CD4-positive, alpha-beta T cell treated with Interleukin-15 for 1 hour (primary cell): ENCODE measurements at places on chromosomes 16 and 17.

GRCh38 chr17:63316100-63316499, 130.0 kb downstream of the CYB561 start:
- DNase-seq, result no peak

- no peak for DNase-seq
Observed at GRCh38 chr16:57255686-57256415, 10.8 kb downstream of the ARL2BP start.

DNA sequence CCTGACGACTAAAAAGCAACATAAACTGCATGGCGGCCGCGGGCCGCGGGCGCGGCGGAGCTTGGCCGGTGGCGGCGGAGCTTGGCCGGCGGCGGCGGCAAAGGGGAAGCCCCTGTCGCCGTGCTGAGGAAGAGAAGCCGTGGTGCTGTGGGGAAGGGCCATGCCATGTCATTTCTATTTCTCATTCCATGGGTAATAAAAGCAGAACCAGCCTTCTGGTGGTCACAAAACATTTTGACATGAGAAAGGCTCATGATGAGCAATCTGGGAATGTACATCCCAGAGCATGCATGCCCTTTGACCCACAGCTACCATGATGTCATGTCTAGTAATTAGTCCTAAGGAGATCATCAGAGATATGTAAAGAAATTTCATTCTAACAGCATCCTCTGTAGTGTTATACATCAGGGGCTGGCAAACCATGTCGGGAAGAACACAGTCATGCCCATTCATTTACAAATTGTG, 23.9 kb upstream of the HEATR6 start:
- DNase-seq, result peak; percentile 63

GRCh38 chr16:86015606-86016005, 116.6 kb downstream of the IRF8 start:
- DNase-seq, result no peak

DNA sequence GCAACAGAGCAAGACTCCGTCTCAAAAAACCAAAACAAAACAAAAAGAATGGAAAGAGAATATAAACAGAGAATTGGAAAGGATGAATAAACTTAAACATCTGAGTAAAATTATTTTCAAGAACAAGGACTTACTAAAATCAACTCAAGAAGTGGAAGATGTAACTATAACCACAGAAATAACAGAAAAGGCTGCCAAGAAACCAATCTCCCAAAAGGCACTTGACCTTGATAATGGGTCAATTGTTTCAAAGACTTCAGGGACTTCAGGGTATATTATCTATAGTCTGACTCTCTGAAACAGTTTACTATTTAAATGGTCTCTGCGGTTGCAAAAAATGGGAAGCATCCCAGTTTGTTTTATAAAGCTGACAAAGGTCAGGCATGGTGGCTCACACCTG, 35.1 kb downstream of the VPS53 start:
- no peak for DNase-seq

DNA sequence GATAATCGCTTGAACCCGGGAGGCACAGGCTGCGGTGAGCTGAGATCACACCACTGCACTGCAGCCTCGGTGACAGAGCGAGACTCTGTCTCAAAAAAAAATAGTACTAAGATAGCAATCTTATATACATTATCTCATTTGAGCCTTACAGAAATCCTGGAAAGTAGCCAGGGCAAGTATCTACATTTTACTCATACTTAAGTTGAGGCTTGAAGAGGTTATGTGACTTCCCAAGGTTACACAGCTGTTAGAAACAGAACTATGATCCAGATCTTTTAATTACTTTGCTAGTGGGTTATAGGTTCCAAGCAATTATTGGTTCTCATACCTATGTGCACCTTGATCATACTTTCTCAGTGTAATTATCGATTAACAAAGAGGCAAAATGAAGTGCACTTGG, 15.4 kb downstream of the C17orf78 start:
- no peak for DNase-seq

- DNase-seq, result no peak
Observed at GRCh38 chr16:52465711-52466267, 81.2 kb downstream of the TOX3 start.

DNA sequence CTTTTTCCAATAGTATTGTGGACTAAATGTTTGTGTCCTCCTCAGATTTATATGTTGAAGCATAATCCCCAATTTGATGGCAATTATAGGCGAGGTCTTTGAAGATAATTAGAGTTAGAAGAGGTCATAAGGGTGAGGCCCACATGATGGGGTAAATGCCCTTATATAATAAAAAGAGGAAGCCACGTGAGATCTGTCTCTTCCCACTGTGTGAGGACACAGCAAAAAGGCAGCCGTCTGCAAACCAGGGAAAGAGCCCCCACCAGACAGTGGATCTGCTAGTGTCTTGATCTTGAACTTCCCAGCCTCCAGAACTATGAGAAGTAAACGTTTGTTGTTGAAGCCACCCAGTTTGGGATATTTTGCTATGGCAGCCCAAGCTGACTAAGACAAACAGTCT, 76.0 kb downstream of the LYRM1 start:
- DNase-seq, result no peak

DNA sequence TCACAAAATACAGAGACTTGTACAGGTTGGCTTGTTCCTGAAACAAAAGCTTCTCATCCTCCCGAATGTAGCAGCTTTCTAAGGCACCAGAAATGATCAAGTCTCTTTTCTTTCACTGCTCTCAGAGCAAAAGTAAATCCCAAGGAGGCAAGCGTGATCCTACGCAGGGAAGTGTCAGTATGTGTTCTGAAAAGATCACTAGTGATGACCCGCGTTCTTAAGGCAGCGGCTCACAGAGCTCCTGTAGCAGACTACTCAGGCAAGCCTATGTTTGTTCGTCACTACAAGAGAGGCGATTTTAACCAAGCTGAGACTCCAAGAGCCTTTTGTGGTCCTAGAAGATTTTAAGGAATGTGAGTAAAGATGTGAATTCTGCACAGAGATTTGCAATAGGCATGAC, 34.5 kb downstream of the WIPI1 start:
- no peak for DNase-seq

DNA sequence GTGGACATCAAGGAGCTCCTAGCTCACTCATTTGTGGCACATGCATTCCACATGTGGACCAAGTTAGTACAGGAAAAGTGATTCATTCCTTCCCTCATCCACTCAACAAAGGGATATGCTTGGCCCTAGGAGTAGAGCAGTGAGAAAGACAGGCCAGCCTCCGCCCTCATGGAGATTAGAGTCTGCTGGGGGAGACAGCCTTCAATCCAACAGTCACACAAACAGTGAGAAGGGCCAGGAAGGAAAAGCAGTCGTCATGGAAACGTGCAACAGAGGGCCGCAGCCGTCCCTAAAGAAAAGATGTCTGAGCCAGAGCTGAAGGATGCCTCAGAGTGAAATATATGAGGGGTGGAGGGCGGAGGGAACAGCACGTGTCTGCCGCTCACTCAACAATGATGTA, 109.9 kb downstream of the VPS53 start:
- DNase-seq, result no peak

DNA sequence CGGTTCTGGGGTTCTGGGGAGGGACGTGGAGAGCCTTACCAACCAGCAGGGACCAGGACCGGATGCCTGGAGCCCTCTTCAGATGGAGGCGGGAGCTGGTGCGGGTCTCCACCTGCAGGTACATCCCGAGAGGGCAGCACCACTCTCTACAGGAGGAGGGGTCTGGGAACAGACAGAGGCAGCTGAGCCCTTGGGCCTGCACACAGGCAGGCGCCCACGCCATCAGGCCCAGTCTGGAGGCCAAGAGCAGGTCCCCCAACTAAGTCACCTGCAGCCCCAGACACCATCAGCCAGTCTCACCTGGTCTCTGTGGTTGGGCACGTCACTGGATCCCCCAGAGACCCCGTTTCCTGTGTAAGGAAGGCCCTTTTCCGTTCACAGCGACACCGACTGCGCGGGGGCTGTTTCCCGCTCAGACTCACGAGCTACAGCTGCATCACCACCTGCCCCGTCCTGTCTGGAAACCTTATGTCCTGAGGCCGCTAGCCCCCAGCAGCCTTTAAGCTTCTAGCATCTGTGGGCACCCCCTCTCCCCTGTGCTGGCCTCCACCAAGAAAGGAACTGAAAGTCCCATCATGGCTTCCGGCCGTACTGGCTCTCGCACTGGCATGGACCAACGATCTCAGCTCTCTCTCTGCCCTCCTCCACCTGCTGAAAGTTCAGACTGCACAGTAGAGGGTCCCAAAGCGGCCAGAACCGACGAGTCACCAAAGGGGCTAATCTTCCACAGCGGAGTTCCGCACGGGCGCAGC, 1.2 kb downstream of the CYBC1 start:
- DNase-seq, result peak; percentile 92

DNA sequence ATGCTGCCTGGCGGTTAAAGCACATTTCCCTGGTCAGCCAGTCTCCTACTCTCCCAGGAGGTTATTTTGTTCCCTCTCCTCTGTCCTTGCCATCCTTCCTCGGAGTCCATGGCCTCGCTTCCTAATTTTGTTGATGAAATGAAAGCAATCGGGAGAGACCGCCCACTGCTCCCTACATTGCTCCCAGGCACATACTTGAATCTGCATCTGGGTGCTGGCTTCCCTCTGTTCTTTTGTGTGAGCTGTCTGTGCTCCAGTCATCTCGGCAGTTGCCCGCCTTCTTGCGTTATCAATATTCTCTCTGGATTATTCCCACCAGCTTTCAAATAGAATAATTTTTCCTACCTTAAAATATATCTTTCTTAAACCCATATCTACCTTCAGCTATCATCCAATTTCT, 11.1 kb downstream of the KRT23 start:
- DNase-seq, result no peak

- no peak for DNase-seq
Observed at GRCh38 chr17:7046127-7046724, 2.3 kb upstream of the SLC16A11 start.

DNA sequence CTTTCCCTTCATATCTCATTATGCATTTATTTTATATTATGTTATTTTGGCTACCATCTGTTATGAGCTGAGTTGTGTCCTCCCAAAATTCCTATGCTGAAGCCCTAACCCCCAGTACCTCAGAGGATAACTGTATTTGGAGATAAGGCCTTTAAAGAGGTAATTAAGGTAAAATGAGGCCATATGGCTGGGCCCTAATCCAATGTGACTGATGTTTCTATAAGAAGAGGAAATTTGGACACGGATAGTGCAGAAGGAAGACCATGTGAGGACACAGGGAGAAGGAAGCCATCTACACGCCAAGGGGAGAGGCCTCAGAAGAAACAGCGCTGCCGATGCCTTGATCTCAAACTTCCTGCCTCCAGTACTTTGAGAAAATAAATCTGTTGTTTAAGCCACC, 557.7 kb upstream of the CDH5 start:
- no peak for DNase-seq

DNA sequence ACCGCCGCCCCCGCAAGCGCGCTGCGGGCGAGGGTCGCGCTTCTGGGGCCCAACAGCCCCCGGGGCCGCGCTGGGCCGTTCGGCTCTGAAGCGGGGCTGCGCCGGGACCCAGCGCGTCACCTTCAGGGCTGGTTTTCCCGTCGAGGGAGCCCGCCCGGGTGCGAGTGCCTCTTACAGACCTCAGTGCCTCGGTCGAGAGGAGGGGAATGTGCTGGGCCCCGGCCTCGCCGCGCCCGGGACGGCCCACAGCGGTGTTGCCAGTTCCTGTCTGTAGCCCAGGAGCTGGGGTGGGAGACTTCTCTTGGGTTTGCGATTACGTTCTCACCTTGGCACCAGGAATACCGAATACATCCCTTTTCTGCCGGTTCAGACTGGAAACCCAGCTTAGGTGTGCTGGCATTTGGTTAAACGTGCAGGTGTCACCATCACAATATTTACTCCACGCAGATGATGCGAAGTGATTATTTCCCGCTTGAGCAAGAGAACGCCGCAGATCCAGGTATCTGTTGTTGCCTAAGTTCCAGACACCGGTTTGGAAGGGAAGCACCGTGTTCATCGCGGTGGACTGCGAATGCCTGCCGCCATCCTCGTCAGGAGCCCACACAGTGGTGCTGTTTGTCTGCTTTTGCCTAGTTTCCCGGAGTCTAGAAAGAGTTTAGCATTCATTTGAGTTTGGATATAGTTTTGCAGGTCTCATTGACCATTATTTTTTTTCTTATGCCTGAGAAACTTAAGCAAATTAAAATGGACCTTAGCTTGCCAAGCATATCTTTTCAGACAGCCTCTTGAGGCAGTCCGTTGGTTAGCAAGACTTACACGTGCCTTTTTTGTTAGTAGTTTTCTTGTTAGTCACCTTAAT, 914 bp downstream of the MAP1LC3B start:
- DNase-seq, result peak; percentile 29

DNA sequence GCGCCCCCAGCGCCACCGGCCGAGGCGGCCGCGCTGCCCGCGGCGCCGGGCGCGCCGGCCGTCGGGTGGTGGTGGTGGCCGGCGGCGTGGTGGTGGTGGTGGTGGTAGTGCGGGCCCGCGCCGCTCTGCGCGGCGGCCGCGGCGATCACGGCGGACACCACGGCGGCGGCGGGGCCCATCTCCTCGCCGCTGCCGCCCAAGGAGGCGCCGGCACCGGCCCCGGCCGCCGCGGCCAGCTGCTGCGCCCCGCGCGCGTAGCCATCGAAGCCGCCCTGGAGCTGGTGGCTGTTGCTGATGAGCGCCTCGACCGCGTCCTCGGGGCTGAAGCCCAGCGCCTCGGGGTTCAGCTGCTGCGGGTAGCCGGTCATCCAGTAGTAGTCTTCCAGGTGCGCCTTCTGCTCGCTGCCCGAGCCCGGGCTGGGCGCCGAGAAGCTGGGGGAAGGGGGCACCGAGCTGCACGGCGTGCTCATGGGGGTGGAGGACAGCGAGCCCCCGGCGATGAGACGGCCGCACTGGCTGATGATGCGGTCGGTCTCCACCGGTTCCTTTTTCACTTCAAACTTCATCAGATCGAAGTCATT, 1.2 kb downstream of the MAF start:
- DNase-seq, result no peak

DNA sequence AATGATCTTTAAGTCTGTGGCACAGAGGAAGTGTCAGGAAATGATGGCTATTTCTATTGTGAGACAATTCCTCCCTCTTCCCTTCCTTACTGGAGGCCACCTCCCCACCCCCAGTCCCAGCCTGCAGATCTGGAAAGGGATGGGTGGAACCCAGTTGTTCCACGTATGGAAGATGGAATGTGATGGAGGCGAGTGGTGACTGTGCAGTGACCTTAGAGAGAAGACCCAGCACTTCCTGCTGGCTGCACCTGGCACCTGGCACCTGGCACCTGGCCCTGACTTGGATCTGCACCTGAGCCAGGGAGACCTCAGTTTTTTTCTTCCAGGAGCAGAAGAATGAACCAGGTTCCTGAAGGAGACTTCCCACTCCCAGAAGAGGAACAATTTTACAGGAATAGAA, 33.0 kb upstream of the TMC5 start:
- DNase-seq, result no peak

- no peak for DNase-seq
Observed at GRCh38 chr17:81499601-81499970, 13.0 kb downstream of the ACTG1 start.
